ENCODE measurements at places on chromosomes 6 and 20.

DNA sequence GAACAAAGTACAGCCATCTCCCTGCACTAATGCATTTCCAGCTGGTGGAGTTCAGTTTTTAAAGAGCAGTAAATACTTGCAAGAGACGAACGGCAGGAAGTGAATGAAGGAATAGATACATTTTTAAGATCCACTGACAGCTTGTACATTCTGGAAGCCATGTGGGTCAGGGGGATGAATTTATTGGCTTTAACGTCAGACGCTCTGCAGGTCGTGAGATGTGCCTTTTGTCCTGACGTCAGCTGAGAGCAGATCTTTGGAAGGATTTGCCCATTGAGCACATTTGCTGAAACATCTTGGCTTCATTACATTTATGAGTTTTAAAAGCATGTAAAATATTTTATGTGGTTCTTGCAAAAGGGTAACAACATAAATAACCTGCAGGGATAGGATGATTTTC, 29.5 kb upstream of the SALL4 start:
- no peak for DNase-seq

DNA sequence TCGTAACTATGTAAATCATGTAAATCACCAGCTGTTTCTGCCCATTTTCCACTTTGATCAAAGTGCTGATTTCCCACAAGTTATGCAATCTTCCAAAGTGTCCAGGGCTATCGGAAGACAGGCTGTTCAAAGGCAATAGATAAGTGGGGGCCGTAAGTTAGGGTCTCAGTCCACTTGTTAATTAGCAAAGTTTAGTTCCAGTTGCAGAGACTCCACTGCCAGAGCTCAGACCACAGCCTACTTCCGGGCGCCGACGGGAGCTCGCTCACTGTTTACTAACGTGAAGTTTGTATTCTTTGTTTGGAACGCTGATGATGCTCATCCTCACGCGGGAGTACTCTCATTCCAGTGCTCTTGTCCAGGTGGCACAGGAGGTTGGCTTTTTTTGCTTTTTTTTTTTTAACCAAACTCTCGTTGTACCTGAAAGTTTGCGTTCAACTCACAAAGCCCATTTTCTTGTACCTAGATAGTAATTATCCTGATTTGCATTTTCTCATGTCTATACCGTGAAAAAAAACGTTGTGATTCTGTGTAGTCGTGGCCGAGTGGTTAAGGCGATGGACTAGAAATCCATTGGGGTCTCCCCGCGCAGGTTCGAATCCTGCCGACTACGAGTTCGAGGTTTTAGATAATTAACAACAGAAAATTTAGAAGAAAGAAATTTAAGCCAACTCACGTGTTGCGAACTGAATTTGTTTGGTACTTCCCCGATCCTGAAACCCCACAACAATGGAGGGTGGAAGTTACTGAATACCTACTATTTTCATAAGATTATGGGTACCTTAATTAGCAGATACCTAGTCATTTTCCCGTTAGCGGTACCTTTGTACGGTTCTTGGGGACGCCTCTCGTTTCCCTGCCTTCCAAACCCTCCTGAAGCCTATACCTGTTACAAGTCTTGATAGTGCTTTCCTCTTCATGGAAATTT, 29.9 kb upstream of the ZNF184 start:
- DNase-seq, result peak; percentile 65

- DNase-seq, result no peak
These were observed 93.1 kb downstream of the NCR2 start for GRCh38 chr6:41428336-41428995.

- no peak for DNase-seq
These were observed 37.2 kb upstream of the RNF24 start for GRCh38 chr20:4052554-4052953.

DNA sequence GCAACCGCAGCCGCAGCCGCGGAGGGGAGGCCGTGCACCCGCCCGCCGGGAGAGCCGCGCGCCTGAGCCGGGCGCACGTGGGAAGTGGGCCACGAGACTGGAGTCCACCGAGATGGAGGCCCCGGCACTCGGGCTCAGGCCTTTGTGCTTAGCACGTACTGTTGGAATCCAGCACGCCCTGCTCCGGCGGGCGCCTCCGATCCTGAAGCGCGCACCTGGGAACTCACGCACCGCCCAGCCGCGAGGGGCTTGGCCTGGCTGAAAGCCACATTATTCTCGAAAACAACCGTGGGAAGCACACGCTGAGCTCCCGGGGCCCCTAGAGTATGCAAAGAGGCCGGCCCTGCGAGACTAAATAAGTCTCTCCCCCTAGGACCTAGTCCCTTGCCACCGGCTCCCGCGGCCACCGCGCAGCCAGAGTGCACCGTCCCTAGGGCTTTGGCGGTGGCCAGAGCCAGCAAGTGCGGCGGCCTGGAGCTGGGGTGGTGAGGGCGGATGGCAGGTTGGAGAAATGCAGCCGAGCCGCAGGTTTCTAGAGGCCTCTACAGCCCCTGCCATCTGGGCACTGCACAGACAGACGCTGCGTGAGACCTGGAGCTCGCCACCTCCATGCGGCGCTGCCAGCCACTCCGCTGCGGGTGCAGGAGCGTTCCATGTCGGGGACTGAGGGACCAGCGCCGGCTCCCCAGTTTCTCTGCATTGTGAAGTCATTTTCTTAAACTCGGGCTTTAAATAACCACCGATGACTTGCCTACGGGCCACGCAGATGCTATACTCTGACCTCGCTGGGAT, 42.0 kb upstream of the LY86 start:
- no peak for DNase-seq

DNA sequence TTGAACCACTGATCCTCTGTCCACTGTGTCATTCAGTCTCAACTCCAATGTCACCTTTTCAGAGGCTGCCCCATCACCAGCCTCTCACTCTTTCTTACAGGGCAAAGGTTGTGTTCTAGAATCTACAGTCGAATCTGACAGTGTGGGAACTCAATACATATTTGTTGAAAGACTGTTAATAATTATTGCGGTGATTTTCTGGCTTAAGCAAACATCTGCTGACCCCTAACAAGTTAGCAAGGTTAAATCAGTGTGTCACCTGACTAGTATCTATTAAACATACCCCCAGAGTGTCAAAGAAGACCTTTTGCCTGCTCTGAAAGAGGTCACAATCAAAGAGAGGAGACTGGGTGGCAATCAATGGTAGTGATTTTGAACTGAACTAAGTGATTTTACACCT, 41.9 kb downstream of the ELOVL2 start:
- DNase-seq, result no peak

GRCh38 chr6:15990179-15990578, 138.7 kb upstream of the MYLIP start:
- no peak for DNase-seq

DNA sequence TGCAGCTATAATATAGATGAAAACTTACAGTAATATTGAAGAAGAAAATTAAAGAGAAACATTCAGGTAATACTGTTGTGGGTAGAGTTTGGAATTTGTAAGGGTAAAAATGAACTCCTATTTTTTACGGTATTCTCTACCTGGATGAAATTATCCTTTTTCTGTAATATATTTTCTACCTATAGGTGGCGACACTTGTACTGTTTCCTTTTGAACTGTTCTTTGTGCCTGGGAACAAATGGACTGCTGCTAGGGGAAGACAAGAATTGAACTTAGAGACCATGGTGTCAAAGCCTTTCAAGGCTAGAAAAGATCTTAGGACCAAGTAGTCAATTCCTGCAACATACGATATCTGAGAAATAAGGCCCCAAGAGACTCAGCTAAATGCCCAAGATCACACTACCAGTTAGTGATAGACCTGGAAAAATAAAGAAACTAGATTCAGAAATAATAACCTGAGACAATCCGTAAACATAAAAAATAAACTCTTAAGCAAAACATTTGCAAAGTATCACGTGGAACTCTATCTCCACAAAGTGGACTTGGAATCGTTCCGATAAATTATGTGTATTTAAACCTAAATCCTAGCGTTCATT, 383.8 kb downstream of the TFAP2A start:
- DNase-seq, result no peak

- no peak for DNase-seq
These were observed 91.8 kb downstream of the CHD6 start for GRCh38 chr20:41526327-41526726.

DNA sequence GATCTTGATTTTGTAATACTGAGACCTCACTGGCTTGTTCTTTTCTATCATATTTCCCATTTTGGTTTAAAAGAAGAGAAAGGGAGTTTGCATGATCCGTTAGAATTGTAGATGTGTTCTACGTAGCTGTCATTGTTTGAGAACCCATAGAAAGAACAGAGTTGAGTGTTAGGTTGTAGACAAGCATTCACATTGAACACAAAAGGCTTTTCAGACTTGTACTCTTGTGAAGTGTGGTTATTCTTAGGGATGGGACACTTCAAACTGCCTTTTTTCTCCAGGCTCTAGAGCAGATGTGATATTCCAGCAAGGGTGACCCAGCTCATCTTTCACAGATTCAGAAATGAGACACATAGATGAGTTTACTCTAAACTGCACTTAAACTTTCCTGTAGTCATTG, 19.9 kb downstream of the FOXO3 start:
- DNase-seq, result no peak

DNA sequence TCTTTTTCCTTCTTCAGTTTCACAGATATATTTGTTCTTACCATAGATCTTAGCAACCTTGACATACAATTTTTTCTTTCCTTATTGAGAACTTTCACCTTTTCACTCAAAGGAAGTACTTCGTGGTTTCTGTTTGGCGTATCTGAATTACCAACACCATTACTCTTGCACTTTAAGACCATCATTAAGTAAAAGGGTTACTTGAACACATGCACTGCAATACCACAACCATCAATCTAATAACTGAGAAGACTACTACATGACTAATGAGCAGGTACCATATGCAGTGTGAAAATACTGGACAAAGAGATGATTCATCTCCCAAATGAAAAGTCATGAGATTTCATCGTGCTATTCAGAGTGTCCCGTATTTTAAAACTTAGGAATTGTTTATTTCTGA, 21.7 kb upstream of the SENP6 start:
- no peak for DNase-seq

- DNase-seq, result no peak
These were observed 61.1 kb downstream of the IL20RA start for GRCh38 chr6:136983687-136984086.

DNA sequence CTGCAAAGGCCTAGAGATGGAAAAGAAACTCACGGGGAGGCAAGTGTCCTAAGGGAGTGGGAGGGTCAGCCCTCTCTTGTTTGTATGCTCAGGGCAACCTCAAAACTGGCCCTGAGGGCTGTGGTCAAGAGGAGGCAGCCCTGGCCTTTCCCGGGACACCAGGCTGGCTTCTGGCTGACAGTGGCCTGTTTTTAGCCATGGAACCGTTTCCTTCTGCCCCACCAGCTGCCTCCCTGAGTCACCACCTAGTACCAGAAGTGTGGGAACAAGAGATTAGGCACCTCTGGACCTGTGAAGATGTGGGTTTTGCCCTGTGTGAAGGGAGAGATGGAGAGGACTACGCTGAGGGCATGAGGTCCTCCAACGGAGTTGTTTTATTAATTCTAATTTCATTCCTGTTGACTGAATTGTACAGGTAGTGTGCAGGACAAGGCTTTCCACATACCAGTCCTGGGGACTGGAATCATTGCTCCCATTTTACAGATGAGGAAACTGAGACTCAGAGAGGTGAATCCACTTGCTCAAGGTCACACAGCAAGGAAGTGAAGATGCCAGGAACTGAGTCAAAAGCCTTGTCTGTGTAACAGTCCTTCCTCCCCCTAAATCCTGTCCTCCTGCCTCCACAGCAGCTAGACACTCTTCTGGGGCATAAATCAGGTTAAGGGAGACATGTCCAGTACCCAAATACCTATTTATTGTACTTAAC, 5.5 kb downstream of the FOXS1 start:
- no peak for DNase-seq

DNA sequence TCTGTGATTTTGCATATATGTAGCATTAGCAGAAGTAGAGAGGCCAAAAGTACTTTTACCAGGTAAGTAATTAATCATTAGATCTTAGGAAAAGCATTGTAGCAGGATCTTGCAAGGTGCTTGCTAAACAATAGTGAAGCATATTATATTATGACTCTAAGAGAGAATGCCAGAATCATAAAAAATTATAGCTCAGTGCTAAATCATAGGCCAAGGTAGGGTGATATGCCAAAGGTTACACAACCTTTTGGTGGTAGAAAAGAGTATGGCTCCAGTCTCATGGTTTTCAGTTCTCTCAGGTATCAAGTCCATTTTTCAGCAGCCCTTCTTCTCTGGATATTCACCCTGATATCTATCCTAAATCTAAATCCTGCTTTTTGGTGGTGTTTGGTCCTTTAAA, 16.9 kb upstream of the TMEM30A start:
- no peak for DNase-seq

- no peak for DNase-seq
These were observed 28.0 kb downstream of the RAB44 start for GRCh38 chr6:36725581-36725980.

GRCh38 chr6:107991772-107992550, 34.0 kb upstream of the SEC63 start:
- DNase-seq, result no peak

- no peak for DNase-seq
These were observed 134.6 kb downstream of the SOBP start for GRCh38 chr6:107624541-107624940.

- no peak for DNase-seq
These were observed 35.8 kb upstream of the PHACTR3 start for GRCh38 chr20:59568509-59569024.

DNA sequence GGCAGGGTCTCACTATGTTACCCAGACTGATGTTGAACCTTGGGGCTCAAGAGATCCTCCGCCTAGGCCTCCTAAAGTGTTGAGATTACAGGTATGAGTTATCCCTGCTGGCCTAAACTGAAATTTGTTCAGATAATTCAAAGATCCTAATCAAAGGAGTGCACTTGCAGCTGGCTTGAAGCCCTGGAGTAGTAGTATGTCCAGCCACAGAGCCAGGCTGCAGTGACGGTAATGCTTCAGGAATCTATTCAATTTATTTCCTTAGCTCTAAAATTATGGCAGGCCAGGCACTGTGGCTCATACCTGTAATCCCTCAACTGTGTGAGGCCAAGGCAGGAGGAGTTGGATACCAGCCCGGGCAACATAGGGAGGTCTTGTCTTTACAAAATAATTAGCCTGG, 1.4 kb upstream of the DDX43 start:
- DNase-seq, result no peak

DNA sequence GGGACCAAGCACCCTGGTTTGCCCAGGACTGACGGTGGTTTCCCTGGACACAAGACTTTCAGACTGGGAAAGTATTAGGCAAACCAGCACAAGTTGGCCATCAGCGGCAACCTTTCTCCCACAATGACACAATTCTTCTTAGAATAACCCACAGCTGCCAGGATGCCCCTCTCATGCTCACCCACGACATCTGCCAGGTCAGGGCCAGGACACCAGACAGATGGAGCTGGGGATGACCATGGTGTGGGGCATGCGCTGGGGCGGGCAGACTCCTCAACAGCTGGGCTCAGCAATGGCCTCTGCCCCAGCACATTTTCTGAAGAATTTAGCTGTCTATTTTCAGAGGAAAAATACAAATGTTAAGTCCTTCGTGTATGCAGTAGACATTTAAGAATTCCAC, 226.4 kb downstream of the FNDC1 start:
- DNase-seq, result no peak

DNA sequence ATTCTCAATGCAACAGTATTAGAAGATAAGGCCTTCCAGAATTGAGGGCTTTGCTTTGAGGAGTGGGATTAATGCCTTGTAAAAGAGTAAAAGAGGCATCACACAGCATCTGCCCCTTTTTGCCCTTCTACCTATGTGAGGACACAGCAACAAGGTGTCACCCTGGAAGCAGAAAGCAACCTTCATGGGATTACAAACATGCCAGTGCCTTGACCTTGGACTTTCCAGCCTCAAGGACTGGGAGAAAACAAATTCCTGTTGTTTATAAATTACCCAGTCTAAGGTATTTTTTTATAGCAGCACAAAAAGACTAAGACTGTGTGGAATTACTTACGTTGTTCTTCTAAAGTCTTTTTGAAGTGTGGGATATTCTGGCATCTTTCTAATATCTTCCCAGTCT, 150.0 kb upstream of the SLC22A16 start:
- no peak for DNase-seq

Measured in T1000 (cell line).